Osteoblast (primary cell): ENCODE measurements at places on chromosomes 2 and 18. TPM values are rescaled to one million over a fixed set of nuclear protein-coding genes. Genes with fewer than 3 reads are reported as not detected.

DNA sequence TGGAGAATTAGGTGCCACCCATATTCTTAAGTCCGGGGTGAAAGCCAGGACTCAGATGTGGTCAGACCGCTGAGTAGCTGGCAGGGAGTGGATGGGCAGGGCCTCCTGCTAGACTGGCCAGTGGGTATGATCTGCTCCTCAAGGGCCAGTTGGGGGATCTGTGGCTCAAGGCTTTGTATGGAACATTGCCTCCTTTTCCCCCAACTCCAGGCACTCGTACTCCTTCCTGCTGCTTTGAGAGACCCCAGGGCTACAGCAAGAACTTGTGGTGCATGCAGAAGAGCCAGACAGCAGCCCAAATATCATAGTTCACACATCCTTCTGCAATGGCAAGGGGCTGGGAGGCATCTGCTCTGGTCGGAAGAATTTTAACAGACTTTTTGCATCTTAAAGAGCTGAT is 61.7 kb downstream of the PDCL3 start:
- DNase-seq: no peak

DNA sequence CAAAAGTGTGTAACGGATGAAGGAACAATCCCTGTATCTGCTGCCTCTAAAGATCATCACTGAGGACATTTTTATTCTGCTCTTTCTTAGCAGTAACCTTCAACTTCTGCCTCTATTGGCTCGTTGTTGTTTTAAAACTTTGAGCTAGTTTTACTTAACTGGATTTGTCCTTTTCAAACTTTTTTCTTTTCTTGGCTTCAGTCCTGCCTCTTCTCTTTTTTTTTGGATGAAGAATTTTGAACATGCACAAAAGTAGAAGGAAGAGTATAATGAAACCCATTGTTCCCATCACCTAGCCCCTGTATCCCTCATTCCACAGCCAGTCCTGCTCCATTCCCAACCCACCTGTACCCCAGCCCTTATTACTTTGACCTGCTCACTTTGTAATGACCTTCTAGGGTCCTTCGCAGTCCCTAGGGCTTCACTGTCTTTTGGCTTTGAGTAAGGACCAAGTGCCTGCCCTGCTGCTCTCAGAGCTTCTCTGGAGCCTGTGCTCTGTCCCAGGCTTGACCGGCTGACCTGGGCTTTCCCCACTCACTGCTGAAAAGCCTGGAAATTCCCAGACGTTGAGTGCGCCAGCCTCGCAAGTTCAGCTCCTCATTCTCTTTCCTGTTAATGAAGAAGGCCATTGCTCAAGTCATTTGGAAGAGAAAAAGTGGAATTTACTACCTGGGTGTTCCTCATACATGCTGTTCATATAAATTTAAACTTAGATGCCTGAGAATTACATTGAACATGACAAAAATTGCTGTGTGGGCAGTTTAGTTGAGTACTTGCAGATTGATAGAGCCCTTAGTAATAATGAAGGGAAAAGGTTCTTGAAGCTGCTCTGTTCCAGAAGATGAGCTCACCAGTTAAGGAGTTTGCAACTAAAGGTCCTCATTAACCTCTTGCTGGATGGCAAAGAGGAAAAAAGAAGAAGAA is 149.3 kb upstream of the ALPP start:
- DNase-seq: no peak

GRCh38 chr18:32298171-32298667 is 108.4 kb downstream of the MEP1B start:
- no peak for DNase-seq

- DNase-seq: peak; percentile 52
Measured at GRCh38 chr2:119260646-119261492, 37.2 kb downstream of the STEAP3 start.

FBXO41 gene
- 0.29 and 0.36 TPM in 2 replicates for total RNA-seq

DQX1 gene
- total RNA-seq: not detected in 2 replicates

GRCh38 chr2:68366083-68366560 is 1.0 kb downstream of the PLEK start:
- no peak for DNase-seq

M1AP gene
- under 0.01 and 0.29 TPM in 2 replicates for total RNA-seq

- no peak for DNase-seq
Measured at GRCh38 chr2:204494681-204495080, 50.6 kb upstream of the PARD3B start.

MC4R gene
- total RNA-seq: under 0.01 TPM in 1 of 2 replicates, not detected in the other

GRCh38 chr2:237474442-237474911 is 12.6 kb upstream of the MLPH start:
- peak; percentile 81 for DNase-seq

DNA sequence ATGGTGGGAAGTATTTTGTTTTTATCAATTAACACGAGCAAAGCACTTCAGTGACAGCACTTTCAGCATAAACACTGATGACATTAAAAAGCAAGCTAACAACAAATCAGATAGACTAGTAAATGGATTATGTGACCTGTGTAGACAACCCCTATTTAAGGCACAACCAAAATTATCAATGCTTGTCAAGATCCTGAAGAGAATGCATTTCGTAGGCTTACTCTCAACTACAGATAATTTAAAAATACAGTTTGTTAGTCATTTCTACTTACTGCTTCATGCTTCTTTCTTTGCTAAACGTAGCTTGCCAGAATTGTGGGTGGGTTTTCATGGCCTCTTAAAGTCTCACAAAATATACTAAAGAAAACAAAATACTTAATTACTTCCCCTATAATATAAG is 3.4 kb downstream of the CSRNP3 start:
- DNase-seq: no peak

DNA sequence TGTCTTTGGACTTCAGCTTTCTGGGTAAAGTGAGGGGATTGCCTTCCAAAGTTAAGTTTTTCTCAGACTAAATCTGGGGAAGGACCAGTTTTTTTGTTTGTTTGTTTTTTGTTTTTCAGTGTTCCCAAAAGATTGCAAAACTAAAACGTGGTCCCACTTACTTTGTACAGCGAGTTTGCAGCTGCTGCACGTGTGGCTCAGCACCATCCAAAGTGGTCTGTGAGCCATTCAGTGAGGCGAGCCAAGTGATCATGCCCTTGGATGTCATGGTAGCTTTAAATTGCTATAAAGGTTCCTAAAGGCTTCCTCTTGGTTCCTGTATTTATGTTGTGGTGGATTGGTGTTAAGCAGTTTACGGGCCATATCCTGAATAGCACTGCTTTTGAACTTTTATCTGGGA is 23.0 kb downstream of the TET3 start:
- no peak for DNase-seq

- no peak for DNase-seq
Measured at GRCh38 chr2:88826399-88826798, 134.9 kb downstream of the RPIA start.

DNA sequence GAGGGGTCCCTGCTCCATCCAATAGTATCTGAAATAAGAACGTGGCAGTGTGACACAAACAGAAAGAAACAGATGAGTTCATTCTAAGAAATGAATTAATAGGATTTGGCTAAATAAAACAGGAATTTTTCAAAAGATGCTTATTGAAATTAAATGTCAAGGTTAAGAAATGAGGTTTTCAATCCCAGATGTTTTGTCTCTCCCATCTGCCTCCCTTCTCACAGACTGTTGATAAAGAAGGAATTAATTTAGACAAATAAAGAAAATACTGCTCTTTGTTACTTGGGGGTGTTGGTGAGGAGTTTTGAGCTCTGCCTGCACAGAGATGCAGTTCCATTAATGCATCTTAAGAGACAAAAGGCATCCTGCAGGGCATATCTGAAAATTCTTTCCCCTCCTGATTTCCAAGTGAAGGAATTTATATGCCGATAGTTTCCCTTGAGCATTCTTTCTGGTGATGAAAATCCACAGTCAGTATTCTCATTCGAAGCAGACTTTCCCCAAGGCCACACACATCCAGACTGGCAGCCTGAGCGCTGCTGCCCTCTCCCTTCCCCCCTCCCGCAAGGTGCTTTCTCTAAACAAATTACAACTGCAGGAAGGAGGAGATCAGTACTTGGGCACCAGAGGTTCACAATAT is 385.4 kb upstream of the RND3 start:
- DNase-seq: peak; percentile 8

HOXD12 gene
- total RNA-seq: not detected in 2 replicates

DNA sequence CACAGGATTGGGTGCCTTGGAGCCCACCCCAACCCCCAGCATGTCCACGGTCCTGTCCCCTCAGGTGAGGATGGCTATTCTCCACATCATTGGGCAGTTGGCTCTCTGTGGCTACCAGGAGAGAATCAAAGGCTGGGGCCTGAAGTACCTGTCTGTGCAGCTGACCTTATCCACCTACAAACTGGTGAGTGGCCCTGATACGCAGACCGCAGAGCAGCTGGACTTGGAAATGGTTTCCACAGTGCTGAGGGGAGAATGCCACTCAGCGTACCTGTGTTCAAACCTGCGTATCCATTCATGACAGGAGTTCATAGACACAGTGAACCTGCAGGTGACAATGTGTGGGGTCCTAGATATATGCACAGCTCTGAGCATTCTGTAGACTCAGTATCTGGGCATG is 21.6 kb downstream of the MROH2A start:
- DNase-seq: peak; percentile 36

GRCh38 chr2:48009256-48009655 is 103.0 kb upstream of the FBXO11 start:
- DNase-seq: no peak

DNA sequence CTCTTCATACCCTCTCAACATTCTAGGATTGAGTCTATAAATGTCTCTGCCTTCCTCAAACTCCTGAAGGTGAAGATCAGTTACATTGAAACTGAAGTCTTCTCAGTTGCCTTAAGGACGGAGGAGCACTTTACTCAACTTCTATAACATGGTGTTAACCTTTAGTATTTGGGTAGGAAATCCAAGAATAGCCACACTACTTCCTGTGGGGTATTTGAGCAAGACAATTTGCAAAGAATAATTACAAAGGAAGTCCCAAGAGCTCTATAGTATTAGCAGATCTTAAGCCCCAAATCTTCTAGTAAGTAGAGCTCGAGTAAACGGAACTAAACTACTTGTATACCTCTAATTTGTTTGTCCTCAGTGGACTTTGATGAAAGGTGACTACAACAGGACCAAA is 80.9 kb downstream of the SP100 start:
- no peak for DNase-seq

- DNase-seq: peak; percentile 80
Measured at GRCh38 chr2:65548576-65549256, 116.3 kb upstream of the SPRED2 start.
